ENCODE measurements at places on chromosomes 5 and 9. TPM values are rescaled to one million over a fixed set of nuclear protein-coding genes. Genes with fewer than 3 reads are reported as not detected.

The SOWAHA gene
- total RNA-seq, result 0.18 TPM

The TMEM215 gene
- total RNA-seq, result 0.09 TPM

The RANBP17 gene
- 12.3 TPM for total RNA-seq

The HNRNPA0 gene
- total RNA-seq, result 21.7 TPM

GRCh38 chr5:144276034-144276822, 105.6 kb downstream of the KCTD16 start:
- no peak for DNase-seq
- H3K36me3 ChIP-seq, result no peaks in the 10 kb centered on the region
- H3K4me1 ChIP-seq, result no peaks in the 10 kb centered on the region
- no peaks in the 10 kb centered on the region for H3K27me3 ChIP-seq
- no peak overlapping the region for H3K27ac ChIP-seq

DNA sequence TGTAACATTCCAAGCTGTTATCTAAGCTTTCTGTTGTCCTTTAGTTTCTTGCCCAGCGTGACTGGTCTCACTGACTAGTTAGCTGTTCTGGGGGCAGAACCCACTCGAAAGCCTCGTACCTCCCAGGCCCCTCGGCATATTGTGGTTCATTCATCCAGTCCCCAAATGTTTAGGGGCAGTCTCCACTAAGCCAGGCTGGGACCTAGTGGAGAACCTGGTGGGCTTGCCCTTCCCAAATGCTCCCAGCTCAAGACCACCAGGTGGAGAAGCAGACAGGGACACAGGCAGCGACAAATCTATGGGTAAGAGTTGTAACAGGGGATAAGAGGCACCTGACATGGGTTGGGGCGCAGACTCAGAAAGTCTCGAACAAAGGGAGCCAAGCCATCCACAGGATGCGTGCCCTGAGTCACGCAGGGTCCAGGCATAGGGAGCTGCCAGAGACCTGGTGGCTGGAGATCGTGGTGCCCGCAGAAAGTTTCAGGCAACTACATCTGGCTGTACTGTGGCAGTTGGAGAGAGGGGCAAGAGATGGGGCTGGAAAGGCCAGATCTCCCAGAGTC, 851 bp upstream of the EEIG1 start:
- peak overlapping the region; percentile 79 for H3K4me3 ChIP-seq
- H3K4me1 ChIP-seq, result peaks cover 44% of the 10 kb centered on the region
- H3K27ac ChIP-seq, result peak overlapping the region; percentile 90
- H3K27me3 ChIP-seq, result no peaks in the 10 kb centered on the region
- no peaks in the 10 kb centered on the region for H3K36me3 ChIP-seq

GRCh38 chr5:151459680-151460324, 12.4 kb downstream of the SLC36A1 start:
- no peaks in the 10 kb centered on the region for H3K4me1 ChIP-seq
- H3K27me3 ChIP-seq, result no peaks in the 10 kb centered on the region
- no peak overlapping the region for H3K27ac ChIP-seq
- no peak for DNase-seq
- peaks cover 25% of the 10 kb centered on the region for H3K36me3 ChIP-seq

DNA sequence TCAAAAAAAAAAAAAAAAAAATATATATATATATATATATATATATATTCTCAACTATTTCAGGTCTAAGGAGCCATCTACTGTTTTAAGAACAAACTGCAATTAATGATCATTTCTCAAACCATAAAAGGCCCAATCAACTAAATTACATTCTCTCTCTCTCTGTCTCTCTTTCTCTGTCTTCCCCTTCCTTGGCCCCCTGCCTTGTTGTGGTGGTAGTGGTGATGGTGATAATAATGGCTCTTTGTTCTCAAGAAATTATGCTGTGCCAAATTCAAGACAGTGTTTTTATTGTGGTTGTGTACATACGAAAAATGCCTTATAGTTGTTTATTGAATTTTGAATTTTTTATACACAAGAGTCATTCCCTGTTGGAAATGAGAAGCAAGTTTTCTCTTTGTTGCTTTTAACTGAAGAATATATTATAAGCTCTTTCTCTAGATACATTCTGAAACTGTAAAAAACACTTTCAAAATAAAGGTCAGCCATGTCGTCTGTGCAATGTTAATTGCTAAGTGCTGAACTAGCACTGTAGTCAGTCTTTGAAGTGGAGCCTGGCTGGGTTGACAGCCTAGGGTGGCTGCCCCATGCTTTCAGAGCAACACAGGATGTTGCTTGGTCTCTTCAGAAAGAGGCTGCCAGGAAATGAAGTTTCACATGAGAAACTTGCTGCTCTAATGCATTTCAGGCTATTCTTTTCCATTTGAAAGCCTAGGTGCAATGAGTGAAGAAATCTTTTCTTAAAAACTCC, 96.0 kb downstream of the HINT1 start:
- H3K36me3 ChIP-seq, result no peaks in the 10 kb centered on the region
- no peaks in the 10 kb centered on the region for H3K27me3 ChIP-seq
- no peak for DNase-seq

- no peaks in the 10 kb centered on the region for H3K27me3 ChIP-seq
- DNase-seq, result no peak
- H3K27ac ChIP-seq, result no peak overlapping the region
- H3K36me3 ChIP-seq, result no peaks in the 10 kb centered on the region
- H3K4me3 ChIP-seq, result no peak overlapping the region
Measured at GRCh38 chr5:179301796-179302195, 43.5 kb downstream of the ADAMTS2 start.

DNA sequence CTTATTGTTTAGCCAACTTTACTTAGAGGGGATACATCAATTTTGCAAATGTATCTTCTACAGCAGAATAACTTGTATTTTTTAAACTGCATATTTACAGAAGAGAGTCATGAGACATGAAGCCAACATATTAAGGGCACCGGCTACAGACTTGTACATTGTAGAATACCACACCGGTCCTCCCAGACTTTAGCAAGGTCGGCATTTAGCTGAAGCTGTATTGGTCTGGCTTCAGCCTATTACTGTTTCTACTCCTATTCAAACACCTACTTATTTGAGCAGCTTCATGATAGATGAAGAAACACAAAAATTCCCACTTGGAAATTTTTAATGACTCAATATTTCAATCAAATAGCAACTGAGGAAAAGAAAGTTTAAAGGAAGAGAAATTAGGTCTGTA, 33.0 kb downstream of the NR3C1 start:
- H3K4me1 ChIP-seq, result peaks cover 27% of the 10 kb centered on the region
- no peak overlapping the region for H3K27ac ChIP-seq
- no peak for DNase-seq

GRCh38 chr5:168712280-168712924, 133.2 kb upstream of the PANK3 start:
- DNase-seq, result no peak
- no peaks in the 10 kb centered on the region for H3K27me3 ChIP-seq
- H3K4me1 ChIP-seq, result no peaks in the 10 kb centered on the region
- no peak overlapping the region for H3K27ac ChIP-seq

- peaks cover 3% of the 10 kb centered on the region for H3K27me3 ChIP-seq
- no peak overlapping the region for H3K27ac ChIP-seq
- H3K4me3 ChIP-seq, result no peak overlapping the region
Measured at GRCh38 chr5:115458003-115458409, 86.6 kb downstream of the FEM1C start.

- peak overlapping the region; percentile 53 for H3K4me3 ChIP-seq
- peak overlapping the region; percentile 79 for H3K27ac ChIP-seq
- no peaks in the 10 kb centered on the region for H3K27me3 ChIP-seq
Measured at GRCh38 chr9:133238851-133239532, 29.9 kb upstream of the OBP2B start.

- no peaks in the 10 kb centered on the region for H3K36me3 ChIP-seq
- no peak overlapping the region for H3K27ac ChIP-seq
- H3K4me3 ChIP-seq, result no peak overlapping the region
- H3K4me1 ChIP-seq, result no peaks in the 10 kb centered on the region
- H3K27me3 ChIP-seq, result no peaks in the 10 kb centered on the region
Measured at GRCh38 chr5:100273846-100274580, 261.2 kb upstream of the FAM174A start.

GRCh38 chr5:6302075-6302474, 76.3 kb downstream of the MED10 start:
- no peak overlapping the region for H3K4me3 ChIP-seq
- no peaks in the 10 kb centered on the region for H3K4me1 ChIP-seq
- DNase-seq, result no peak

- no peak overlapping the region for H3K27ac ChIP-seq
- no peak overlapping the region for H3K4me3 ChIP-seq
- peaks cover 9% of the 10 kb centered on the region for H3K36me3 ChIP-seq
- peaks cover 9% of the 10 kb centered on the region for H3K4me1 ChIP-seq
Measured at GRCh38 chr5:103272377-103272776, 13.8 kb downstream of the MACIR start.
